8988T (cell line): ENCODE measurements at places on chromosomes 1 and 21.

DNA sequence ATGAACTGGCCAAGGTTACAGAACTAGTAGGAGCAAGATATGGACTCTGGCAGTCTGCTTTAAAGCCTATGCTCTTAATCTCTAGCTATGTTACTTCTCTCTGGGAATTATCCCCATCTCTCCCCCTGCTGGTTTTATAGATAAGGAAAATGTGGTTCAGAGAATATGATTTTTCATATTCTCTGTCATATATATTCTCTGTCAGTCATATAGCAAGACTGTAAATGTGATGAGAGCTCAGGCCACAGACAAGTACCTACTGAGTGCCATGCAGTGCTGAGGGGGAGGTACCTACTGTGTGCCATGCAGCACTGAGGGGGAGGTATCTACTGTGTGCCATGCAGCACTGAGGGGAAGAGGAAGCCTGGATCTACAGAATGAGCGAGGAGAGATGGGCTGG is 220.3 kb upstream of the FGGY start:
- no peak for DNase-seq

DNA sequence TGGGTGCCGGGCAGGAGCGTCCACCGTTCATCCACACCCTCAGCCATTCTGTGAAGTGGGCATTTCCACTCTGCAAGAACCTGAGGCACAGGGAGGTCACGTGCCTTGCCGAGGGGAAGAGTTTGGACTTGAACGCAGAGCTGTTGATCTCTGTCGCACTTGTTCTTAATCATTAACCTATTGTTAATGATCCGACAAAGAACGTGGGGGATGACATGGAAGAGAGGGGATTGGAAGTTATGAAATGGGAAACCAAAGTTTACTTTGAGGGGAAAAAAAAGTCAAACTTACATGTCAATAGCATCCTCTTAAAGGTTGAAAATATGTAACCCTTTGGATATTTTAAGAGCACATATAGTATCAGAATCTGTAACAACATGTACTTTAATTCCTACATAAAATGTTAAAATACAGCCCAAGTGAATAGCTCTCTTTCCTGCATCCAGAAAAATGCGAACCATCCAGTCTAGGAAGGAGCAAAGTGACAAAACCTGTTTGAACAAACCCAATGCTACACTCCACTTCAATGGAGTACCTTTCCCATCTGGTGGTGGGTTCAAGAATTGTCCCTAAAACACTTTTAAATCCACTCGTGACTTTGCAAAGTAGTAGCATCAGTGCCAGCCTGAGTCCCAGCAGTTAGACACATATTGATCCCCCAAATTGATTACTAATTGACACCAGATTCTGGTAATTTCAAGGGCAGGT is 75.5 kb downstream of the SETD4 start:
- no peak for DNase-seq

DNA sequence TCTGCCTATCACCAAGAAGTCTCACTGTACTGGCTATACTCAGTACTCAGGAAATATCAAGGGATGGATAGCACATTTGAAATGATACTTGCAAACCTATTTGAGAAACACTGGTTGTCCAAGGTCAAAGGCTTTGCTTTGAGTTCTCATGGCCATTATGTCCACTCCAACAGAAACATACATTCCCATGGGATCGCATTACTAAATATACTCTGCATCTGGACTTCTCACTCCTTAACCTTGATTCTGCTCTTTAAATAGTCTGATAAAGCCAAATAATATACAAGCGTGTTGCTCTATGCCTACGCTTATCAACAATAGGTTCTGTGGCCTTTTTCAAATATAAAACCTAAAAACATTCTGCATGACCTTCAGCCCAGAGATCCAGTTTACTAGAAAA is 1054.8 kb downstream of the MRPL39 start:
- DNase-seq = no peak

- no peak for DNase-seq
Measured at GRCh38 chr1:28129150-28129549, 40.7 kb upstream of the EYA3 start.

DNA sequence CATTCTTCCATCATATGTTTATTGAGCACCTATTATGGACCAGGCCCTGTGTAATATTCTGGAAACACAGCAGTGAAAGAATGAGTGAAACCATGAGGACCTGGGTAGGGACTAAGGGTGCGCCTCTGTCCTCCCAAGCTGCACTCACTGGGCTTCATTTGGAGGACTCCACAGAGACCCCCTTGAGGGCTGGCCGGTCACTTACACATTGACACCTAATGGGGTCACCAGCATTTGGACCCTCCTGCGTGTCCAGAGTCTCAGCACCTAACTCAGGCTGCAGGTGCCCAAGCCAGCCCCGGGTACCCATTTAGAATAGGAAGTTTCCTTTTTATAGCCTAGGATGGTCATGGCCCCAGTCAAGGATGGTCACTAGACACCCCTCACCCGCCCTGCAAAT is 2.8 kb upstream of the FNDC5 start:
- no peak for DNase-seq

DNA sequence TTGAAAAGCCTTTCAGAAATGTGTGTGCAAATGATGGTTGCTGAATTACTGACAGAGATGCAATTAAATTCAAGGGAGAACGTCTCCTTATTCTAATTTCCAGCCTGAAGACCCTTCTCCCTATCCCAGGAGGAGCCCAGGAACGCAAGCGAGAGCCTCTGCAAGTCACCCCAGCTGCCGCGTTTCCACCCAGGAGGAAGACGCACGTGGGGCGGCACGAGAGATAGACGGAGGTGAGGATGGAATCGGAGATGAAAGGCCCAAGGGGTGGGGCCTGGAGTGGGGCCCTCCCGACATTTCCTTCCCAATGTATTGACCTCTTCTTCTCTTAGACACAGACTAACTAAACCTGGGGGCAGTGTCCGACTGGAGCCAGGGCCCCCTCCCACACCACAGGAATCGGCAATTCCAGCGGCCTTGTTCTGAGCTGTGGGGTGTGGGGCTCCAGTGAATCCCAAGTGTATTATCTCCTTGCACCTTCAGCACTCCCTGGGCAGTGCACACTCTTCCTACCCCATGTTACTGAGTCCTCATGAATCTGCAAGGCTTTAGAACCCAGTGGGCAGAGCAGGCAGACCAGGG is 322.5 kb downstream of the AJAP1 start:
- no peak for DNase-seq

DNA sequence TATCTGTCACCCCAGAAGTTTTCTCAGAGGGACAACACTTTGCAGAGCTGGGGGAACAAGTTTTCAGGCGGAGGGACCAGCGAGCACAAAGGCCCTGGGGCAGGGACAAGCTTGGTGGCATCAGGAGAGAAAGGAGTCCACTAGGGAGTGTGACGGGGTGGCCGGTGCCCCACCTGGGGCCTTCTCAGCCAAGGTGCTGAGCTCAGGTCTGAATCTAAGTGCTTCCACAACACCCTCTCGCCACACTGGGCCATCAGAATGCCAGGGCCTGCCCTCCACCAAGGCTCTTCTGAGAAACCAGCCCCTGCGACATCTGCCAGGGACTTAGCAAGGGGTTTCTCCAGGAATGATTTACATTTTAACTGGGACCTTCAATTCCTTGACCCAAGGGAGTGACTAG is 7.8 kb upstream of the TNFRSF8 start:
- DNase-seq = no peak

DNA sequence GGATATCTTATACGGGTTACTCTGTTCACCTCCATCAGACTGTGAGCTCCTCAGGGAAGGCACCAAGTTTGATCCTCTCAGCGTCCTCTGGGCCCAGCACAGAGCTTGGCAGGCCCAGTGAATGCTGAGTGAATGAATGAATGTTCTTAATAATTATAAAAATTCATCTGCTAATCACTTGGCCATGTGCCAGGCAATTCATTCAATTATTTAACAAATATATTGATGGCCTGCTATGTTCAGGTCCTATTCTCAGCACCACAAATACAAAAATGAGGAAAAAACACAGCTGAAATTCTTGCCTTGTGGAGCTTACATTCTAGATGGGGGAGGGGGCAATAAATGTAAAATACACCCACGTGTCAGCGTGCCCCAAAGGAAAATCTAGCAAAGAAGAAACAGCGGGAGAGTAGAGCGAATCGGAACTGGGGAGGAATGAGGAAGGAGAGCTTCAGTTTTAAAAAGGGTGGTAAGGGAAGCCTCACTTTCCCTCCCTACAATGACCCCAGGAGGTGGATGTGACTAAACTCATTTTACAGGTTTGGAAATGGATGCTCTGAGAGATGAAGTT is 15.8 kb downstream of the CDCP2 start:
- no peak for DNase-seq
